HuH-7 (cell line): ENCODE measurements at places on chromosomes 3 and 15.

DNA sequence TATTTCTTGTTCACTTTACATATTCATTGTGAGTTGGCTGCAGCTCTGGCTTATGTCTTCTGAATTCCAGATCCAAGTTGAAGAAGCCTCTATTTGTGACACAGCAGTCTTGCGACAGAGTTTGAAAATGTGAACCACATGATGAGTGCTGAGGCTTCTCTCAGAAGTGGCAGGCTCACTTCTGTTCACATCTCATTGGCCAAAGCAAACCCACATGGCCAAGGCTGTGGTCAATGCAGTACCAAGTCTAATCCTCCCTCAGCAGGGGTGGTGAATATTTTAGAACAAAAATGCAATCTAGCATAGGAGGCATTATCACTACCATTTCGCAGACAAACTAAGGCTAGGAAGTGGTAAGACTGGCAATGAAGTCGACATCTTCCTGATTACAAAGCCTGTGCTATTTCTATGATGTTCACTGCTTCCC lies 45.2 kb downstream of the CDCP1 start:
- no peak for DNase-seq

GRCh38 chr3:49377483-49377882 lies 19.3 kb upstream of the GPX1 start:
- DNase-seq = no peak

GRCh38 chr15:66131200-66131599 lies 122.3 kb downstream of the MEGF11 start:
- no peak for DNase-seq

DNA sequence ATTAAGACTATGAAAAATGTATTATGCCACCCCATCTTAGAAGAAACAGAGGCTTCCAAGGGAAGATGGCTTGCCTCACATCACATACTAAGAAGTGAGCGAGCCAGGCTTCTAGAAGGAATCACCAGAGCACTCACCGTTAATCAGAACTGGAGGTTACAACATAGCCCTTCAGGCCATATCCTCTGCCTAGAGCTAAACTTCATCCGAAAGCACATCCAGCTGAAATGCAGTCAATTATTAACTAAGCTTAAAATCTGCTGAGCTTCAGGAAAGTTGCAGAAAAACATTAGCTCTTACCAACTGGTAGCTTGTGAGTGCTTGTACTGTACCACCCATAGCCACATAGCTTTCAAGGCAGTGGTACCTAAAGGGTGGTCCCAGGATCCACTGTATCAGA lies 483.2 kb downstream of the TBL1XR1 start:
- peak; percentile 20 for DNase-seq

GRCh38 chr15:65576664-65577063 lies 34.3 kb downstream of the INTS14 start:
- no peak for DNase-seq

GRCh38 chr15:88607951-88608350 lies 13.2 kb upstream of the AEN start:
- DNase-seq = no peak

GRCh38 chr3:195286115-195286872 lies 15.3 kb upstream of the XXYLT1 start:
- no peak for DNase-seq

DNA sequence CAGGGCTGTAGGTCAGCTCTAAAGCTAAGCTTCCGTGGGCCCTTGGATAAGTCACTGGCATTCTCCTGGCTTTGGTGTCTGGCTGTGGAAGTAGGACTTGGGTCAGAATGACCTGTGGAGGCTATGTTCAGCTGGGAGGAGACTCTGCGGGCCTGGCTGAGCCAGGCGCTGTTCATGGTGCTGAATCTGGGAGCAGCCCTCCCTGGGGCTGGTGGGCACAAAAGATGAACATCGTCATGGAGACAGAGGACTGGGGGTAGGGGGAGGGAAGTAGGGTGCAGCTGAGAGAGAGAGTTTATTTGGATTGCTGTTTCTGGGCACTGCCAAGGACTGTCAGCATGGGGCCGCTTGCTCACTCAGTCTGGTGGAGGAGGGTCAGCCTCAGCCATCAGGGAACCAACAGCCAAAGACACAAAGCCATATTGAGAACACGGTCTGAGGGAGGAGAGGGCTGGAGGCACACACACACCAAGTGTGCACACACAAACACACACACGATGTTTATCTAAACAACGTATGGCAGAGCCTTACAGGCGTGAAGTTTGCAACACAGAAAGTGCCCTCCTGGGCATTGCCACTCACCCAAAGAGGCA lies 120.7 kb upstream of the LINGO1 start:
- peak; percentile 82 for DNase-seq

DNA sequence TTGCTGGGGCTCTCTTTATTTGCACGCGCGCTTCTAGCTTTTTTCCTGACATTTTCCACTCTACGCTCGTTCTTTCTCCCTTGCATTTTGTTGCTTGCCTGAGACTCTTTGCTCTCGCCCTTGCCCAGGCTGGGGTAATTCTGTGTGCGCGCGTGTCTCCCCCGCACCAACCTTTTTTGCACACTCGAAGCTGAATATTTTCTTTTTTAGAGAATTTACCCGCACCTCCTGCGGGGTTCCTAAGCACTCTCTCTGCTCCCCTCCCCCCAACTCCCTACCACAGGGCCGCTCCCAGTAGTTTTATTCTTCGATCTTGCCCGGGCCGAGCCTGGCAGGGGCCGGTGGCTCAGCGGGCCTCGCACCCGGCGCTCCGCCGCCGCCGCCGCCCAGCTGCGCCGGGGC lies 732 bp downstream of the FAM43A start:
- DNase-seq = no peak

- DNase-seq = no peak
Observed at GRCh38 chr3:24377218-24377993, 117.2 kb downstream of the THRB start.

DNA sequence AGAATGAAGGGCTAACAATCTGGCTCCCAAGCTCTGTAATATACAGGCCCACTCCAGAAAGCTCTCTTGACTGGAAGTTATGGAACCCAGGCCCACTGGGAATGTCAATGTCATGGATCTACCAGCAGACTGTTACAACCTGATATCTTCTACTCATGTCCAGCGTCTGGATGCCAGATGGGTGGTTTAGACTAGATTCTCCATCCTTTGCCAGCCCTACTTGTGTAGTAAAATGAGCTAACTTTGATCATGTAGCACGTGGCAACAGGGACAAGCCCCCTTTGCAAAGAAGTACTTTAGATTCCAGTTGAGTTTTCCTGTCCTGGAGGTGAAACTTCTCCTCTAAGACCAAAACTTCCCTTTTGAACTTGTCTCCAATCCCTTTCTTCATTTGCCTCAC lies 55.1 kb downstream of the HEG1 start:
- no peak for DNase-seq
